ENCODE measurements at places on chromosomes 6 and 20.

DNA sequence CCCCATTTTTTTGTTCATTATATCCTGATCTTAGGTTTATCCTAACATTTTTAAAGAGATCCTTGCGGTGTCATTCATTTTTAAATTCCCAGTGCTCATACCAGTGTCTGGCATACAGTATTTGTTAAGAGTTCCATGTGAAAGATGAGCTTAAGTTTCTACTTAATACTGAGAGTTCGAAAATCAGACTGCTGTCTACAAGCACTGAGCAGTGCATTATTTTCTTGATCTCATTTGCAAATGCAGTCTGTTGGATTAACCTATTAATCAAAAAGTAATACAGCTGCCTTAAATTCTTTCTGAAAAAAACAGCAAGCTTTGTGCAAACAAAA is 663 bp downstream of the COQ3 start:
- no peak for DNase-seq

- DNase-seq, result no peak
Measured at GRCh38 chr6:82015043-82015442, 232.5 kb downstream of the IBTK start.

DNA sequence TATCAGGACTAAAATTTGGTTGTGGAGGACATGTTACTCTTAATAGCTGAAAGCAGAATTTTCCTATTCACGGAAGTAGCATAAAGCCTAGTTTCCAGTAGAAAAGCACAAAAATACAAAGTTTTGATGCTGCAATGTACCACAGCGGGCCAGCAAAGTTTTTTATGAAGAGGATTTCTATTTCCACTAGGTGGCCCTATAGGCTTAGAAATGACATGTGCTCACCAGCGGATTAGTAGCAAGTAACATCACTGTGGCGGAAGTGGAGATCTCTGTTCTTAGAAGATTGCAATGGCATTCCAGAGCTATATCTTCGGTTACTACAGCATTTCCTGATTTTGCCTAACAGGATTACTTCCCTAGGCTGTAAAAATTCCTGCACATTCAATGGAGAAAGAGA is 1219.0 kb upstream of the EYS start:
- no peak for DNase-seq

GRCh38 chr6:164252948-164253347 is 838.4 kb downstream of the QKI start:
- DNase-seq, result no peak

DNA sequence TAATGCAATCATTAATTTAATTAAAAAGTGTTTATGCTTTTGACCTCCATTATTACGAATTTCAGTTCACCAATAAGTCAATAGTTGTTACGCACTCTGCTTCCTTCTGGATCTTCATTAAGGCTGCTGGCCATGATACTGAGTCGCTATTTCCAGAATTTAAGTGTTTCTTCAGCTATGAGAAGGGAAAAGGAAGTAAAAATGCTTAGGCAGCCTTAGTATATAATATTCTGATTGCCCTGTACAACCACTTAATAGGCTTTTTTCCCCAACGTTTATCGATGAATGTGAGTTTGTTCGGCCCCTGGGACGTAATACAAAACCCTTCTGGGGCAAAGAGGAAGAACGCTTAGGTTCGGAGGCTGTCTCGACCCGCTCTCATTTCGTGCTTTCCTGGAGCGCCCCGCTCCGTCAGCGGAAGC is 644 bp downstream of the OARD1 start:
- no peak for DNase-seq

DNA sequence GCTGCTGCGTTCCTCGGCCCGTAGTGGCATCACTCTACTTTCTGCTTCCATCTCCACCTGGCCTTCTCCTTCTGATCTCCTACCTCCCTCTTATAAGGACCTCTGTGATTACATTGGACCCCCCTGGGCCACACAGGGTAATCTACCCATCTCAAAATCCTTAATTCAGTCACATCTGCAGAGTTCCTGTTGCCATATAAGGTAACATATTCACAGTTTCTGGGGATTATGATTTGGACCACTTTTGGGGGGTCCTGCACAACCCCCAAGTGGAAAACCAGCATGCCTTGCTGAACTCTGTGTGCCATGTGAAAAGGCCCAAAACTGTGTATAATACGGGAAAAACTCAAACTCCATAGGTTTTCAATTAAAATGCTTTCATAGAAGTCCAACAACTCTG is 51.1 kb downstream of the LY86 start:
- DNase-seq, result no peak

DNA sequence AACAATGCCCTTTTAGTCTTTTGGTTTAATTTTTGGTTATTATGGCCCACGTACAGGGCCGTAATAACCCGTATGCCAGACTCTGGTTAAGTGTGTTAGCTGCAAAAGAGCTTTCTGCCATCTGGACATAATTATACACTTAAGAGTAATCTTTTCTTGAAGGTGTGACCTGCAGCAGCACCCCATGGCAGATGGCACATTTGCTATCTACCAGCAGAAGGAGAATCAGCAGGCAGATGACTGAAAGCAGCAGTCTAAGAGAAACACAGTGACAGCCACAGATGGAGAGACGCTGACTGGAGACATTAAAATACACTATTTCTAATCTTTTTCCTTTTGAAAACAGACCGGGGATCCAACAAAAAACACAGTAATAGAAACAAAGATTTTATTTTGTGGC is 18.7 kb downstream of the ASF1A start:
- DNase-seq, result no peak

DNA sequence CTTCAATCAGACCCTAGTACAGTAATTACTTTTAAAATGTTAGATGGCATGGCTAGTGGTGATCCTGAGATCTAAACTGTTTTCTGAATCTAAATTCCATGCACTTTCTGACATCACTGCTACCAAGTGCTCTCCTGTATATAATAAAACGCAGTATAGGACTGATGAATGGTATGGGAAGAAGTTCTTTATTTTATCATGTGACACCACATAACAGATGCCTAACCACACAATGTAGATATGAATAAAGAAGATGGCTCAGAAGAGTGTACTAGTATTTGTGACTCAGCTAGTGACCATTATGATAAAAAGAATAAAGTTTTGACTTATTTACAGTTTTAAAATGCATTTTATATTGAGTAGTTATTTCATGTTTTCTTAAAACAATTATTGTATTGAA is 8.5 kb downstream of the NDUFAF4 start:
- no peak for DNase-seq

DNA sequence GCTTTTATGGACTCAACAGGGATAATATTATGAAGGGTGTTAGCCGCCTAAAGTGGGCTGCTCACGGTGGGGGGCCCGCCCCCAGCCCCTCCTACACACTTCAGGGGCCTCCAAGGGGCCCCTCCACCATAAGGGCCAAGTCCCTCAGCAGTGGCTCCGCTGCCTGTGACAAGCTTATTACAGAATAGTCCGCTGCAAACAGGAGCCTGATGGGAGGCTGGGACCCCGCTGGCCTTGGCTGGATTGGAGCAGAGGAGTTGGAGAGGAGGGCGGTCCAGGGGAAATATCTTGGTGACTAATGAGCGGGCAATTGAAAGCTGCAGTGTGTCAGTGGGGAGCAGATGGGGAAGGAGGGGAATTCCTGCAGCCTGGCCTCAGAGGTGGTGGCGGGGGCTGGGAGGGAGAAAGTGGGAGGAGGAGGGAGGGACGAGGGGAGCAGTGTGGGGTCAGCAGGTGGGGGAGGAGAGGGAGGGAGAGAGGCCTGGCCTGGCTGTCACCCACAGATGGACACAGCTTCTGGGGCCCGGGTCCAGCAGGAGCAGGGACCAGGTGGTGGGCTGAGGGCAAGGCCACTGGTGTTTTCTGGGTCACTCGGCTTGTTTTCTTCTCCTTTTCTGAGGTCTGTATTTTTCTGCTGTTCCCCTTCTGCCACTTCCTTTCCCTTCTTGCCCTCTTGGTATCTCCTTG is 57.6 kb upstream of the FOXP4 start:
- DNase-seq, result no peak

GRCh38 chr20:43529457-43530153 is 22.1 kb downstream of the L3MBTL1 start:
- no peak for DNase-seq

GRCh38 chr6:121844898-121845297 is 409.5 kb downstream of the GJA1 start:
- DNase-seq, result no peak

GRCh38 chr20:20360464-20360863 is 7.4 kb upstream of the INSM1 start:
- DNase-seq, result no peak

- DNase-seq, result no peak
Measured at GRCh38 chr20:36306553-36307411, 643 bp downstream of the DLGAP4 start.

- no peak for DNase-seq
Measured at GRCh38 chr6:4805553-4806336, 29.5 kb downstream of the CDYL start.

DNA sequence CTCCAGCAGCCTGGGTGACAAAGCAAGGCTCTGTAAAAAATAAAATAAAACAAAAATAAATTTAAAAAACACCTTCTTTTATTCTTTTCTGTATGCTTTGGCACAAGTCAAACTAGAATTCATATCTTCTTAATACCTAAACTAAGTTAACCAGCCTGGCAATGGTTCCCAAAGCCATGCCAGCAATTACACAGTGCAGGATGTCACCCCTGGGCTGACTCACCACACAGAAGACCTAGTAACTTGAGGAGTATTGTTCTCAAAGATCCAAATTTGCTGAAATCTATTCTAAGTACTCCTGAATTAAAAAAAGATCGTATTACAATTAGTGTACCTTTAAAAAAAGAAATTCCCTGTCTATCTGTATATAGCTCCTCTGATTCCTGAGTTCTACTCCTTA is 162.7 kb upstream of the SGK1 start:
- no peak for DNase-seq

DNA sequence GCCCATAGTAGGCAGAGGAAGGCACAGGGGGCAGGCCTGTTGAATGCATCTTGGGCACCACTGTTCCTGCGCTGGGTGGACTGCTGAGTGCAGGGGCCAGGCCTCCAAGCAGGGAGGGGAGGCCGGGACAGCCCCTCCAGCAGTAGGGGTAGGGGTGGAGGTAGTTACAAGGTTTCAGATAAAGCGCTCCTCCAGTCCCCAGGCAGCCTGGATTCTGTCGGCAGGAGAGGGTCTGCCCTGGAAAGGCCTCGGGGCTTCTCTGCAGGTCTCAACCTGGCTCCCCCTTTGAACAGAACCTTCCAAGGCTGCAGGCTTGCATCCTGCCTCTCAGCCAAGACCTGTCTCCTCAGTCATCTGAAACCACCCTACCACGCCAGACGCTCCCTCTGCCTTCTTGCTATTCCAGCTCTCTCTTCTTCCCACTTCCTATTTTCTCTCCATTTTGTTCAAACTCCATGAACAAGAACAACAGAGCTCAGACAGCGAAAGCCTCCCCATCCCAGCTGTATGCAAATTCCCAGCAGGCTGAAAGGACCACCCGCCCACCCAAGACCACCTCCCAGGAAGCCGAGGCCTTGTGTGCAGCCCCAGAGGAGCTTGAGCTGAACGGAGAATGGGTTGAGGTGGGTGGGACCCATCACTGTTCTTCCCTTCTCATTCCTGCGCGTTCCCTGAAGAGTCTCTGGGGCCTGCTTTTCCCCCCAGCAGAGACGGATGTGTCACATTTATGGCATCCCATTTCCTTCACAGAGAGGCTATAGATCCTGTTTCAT is 1.4 kb downstream of the MLN start:
- no peak for DNase-seq

All from activated B cell treated with CpG ODN at 0.5 μM for 24 hours (primary cell).